Fibroblast of pulmonary artery (primary cell): ENCODE measurements at places on chromosomes 13 and 19.

DNA sequence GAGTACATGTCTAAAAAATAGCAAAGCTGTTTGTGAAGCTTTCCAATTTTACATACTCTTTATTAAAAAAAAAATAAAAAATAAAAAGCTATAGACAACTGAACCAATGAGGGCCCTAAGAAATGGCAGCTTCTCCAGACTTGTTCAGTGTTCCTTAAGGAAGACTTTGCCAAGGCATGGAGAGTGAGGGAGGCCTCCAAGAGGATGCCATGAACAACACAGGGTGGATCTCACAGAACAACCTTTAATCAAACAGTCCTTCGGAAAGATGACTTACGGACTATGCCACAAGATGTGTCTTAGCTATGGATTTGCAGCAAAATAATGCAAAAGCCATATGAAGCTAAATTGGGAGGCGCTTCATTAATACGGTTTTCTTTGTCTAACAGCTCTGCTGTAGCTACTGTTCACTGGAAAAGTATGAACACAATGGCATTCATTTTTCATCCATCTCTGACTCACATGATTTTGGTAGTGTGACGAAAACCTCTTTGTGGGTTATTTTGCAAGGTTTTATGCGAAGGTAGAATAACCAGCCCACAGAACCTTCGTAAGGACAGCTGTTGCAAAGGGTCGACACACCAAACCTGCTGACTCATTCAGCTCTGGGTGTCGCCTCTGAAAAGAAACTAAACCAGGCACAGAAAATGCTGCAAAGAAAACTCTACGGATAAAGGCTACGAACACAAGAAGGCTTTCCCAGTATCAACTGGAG lies 27.7 kb downstream of the EFNB2 start:
- DNase-seq: peak; percentile 96

GRCh38 chr13:93420887-93421286 lies 194.3 kb downstream of the GPC6 start:
- DNase-seq: no peak

DNA sequence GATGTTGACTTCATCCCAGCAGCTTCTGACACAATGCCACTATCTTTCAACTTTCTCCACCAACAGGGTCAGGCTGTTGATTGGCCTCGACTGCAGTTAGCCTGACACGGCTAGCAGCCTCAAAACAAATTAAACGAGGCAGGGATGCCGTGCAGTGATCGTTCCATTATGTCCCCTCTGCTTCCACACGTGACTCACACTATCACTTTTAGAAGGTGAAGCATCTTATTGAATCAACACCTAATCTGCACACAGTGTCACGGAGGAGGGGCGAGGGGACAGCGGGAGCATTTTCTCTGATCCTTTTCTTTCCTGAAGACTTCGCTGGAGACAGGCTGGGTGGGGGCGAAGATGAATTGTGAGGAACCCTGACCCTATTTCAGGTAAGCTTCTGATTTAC lies 241.9 kb upstream of the ZNF507 start:
- no peak for DNase-seq

DNA sequence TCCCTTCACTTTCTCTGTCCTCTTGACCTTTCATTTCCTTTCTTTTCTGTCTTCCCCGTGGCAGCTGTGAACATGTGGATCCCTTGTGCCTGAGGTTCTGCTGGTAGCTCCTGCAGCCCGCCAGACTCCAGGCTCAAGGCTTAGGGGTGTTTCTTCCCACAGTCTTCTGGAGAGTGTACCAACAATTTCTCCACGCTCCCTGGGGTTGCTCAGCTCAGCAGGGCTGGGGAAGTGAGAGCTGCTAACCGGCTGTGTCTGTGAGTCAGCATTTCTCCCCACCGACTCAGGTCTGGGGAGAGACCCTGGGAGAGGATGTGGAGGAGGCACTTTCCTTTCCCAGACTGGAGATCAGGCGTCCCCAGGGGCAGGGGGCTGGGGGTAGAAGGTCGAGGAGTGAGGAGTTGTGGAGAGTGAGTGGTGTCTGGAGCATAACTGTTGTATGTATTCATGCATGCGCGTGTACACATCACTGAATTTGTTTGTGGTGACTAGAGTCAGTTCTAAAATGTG lies 193.6 kb downstream of the KCNRG start:
- DNase-seq: peak; percentile 93

DNA sequence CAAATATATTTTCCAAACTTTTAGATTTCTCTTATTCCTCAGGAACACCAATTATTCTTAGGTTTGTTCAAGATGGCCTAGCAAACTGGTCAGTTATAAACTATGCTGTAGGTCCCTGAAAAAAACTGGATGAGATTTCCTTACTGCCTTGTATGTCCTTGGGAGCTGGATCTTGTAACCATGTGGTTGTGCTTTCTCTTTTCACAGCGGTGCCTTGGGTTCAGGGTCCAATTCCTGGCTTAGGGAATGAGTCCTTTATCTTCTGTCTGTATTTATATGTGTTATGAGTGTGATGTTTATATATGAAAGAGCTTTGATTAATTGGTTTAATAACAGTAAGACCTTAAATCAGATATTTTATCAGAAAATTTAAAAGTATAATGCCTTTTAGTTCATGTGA lies 23.5 kb upstream of the GRTP1 start:
- DNase-seq: no peak

- no peak for DNase-seq
Measured at GRCh38 chr19:19562665-19563347, 24.7 kb downstream of the CILP2 start.

- no peak for DNase-seq
Measured at GRCh38 chr13:35887115-35887666, 244.0 kb downstream of the DCLK1 start.

GRCh38 chr19:12364391-12365235 lies 870 bp downstream of the ZNF442 start:
- peak; percentile 24 for DNase-seq

DNA sequence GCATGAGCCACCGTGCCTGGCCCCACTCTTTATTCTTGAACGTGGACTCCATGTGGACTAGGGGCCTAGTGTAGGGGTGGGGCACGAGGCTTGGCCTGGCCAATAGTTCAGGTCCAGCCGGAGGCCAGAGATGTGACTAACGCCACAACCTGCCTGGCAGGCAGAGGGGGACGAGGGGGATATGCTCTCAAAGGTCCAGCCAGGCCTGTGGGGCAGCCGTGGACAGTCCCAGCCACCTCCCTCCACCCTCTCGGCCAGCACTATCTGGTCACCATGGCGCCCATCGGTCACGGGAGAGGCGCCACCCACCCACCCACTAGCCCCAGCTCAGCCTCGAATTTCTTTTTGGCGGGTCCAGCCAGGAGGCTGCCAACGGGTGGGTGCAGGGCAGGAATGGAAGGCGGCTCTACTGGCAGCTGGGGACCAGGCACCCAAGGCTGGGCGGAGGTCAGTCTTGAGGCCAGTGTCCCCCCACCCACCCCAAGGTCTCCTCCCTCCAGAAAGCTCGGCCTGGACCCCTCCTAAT lies 2.2 kb upstream of the CERS1 start:
- no peak for DNase-seq
